Thyroid gland (tissue), 4 donors: ENCODE measurements at places on chromosomes 6 and 20. TPM values are rescaled to one million over a fixed set of nuclear protein-coding genes. Genes with fewer than 3 reads are reported as not detected.

Gene C6orf132
- 33.4 TPM for total RNA-seq

Gene OXT
- not detected for total RNA-seq

Gene SMIM26
- 129 TPM for total RNA-seq

DNA sequence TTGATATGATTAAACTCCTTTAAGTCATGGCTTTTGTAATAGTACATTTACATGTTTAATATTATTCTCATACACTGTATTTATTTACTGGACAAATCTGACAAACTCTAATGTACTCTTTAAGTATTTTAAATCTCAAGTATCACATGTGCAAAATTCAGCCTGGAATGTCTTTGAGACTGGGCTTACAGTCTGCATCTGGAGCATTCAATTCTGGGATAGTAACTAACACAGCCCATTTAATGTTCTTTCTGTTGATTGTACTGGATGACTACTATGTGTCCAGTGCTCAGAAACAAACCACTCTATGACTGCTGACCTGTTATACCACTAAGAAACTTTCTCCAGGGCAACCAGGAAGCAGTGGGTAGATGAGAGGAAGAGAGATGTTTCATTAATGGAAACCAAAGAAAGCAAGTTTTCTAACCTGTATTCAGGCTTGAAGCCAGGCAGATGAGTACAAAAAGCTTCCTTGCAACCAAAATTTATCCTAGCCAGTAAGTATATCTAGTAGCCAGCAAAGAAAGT, 26.8 kb downstream of the FBXL4 start:
- no peak overlapping the region for H3K27ac ChIP-seq
- H3K27me3 ChIP-seq: no peaks in the 10 kb centered on the region
- no peak overlapping the region for H3K4me3 ChIP-seq

DNA sequence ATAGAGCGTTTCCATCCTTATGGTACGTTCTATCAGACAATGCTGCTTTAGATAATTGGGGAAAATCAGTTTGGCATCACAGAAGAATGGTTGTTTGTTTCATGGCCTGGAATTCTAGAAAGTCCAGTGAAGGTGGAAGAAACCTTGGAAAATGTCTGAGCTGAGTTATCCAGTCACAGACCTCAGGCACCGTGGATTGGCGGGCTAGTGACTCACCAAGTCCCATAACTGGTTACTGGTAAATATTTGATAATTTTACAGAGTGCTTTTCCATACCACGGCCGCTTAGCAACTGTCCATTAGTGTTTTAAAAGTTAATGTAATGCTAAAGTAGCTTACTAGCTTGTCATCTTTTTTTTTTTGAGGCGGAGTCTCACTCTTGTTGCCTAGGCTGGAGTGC, 99.4 kb downstream of the SLC35B3 start:
- no peaks in the 10 kb centered on the region for H3K27me3 ChIP-seq
- no peak overlapping the region for H3K4me3 ChIP-seq
- no peak overlapping the region for H3K27ac ChIP-seq
- H3K4me1 ChIP-seq: no peaks in the 10 kb centered on the region
- DNase-seq: no peak

DNA sequence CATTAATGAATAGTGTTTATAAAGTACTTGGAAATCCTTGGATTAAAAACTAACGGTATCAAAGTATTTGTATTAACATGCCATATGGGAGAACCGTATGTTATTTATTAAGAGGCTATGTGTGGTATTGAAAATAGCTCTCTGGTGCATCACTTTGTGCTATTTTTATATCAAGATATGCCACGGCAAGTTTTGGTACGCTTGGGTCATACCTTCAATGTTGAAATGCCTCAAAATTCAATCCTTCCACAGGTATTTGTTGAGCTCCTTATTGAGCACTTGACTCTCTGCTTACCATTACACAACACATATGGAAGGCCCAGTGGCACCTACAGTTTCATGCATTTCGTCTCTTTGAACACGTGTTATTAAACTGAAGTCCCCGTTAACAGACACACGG, 647.9 kb downstream of the KIF16B start:
- no peak for DNase-seq
- no peak overlapping the region for H3K4me3 ChIP-seq
- no peaks in the 10 kb centered on the region for H3K4me1 ChIP-seq
- no peaks in the 10 kb centered on the region for H3K36me3 ChIP-seq
- no peak overlapping the region for H3K27ac ChIP-seq

DNA sequence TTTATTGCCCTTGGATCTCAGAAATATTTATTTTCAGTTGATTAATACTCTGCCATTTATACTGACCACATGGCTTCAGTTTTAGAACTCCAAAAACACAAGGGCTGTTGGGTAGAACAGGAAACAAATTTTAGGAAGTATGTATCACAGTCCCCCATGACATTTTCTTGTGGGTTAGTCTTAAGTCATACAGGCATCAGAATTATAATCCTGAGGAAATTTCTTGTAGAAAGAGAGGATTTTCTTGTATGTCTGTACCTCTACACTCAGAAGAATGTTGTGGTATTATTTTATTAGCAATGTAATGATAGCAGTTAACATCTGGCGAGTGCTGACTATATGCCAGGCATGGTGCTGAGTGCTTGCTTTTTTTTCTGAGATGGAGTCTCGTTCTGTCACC, 302.9 kb downstream of the CLIC5 start:
- H3K4me1 ChIP-seq: no peaks in the 10 kb centered on the region
- H3K27me3 ChIP-seq: no peaks in the 10 kb centered on the region
- no peaks in the 10 kb centered on the region for H3K36me3 ChIP-seq
- no peak for DNase-seq

- DNase-seq: no peak
- H3K4me3 ChIP-seq: no peak overlapping the region
- no peaks in the 10 kb centered on the region for H3K36me3 ChIP-seq
Measured at GRCh38 chr6:167898673-167899311, 72.1 kb downstream of the AFDN start.

DNA sequence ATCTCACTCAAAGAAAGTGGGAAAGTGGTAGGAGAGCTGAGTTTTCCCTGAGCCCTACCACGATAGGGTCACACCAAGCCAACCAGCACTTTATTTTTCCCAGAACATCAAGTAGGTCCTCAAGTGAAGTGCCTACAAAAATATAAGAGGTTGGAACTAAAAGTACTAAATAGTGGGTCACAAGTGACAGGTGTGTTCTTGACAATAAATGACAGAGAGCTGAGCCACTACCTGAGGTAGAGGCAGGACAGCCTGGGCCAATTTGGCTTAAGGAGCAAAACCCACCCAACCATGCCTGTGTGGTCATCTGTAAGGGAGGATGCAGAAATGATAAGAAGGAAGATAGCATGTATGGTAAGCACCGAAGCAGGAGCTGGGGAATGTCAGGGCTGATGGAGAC, 154.8 kb upstream of the SSTR4 start:
- no peaks in the 10 kb centered on the region for H3K27me3 ChIP-seq
- no peaks in the 10 kb centered on the region for H3K36me3 ChIP-seq
- DNase-seq: no peak
- H3K27ac ChIP-seq: no peak overlapping the region
- no peak overlapping the region for H3K4me3 ChIP-seq

DNA sequence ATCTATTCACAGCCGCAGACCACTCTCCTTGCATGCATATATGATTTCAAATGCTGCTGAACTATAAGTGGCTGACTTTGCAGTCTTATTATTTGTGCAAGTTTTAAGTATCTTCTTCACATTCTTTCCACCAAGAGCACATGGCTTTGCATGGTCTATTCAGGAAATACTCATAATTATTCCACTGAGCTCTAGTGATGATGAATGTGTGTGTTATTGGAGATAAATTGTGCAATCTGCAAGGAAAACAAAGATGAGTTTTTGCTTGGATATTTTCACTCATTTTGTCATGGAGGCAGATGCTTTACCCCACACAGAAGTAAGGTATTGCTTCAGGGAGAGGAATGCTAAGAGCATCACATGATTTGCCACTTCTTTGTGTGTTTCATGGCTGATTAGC, 764.6 kb downstream of the TBC1D32 start:
- no peaks in the 10 kb centered on the region for H3K27me3 ChIP-seq
- no peak overlapping the region for H3K4me3 ChIP-seq
- no peaks in the 10 kb centered on the region for H3K4me1 ChIP-seq
- DNase-seq: no peak
- H3K36me3 ChIP-seq: no peaks in the 10 kb centered on the region
- no peak overlapping the region for H3K27ac ChIP-seq

DNA sequence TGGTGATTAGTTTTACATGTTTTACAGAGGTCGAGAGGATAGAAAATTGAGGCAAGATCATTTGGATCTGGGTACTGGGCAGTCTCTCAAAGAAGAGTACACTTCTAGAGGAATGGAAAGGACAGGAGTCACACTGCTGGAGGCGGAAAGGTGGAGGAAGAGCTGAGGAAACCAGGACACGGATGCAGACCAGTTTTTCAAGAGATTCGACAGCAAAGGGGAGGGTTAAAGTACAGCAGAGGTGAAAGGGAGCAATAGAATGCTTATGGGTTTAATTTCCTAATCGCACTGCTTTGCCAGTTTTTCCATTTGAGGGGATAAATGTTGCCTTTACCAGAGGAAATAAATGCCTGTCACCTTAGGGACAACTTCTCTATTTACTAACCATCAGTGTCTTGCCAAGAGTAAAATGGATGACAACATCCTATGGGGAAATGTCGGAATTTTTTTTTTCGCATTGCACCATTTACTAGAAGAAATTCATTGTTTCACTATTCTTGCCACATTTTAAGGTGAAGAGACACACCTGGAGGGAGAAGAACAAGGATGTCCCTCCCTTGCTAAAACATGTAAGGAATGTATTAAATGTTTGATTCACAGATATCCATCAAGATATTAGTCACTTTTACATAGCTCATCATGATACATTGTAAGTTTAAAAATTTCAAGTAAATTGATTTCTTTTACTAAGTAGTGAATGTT, 226.6 kb downstream of the COL12A1 start:
- no peak for DNase-seq
- H3K4me1 ChIP-seq: no peaks in the 10 kb centered on the region
- no peaks in the 10 kb centered on the region for H3K36me3 ChIP-seq
- H3K27me3 ChIP-seq: no peaks in the 10 kb centered on the region

DNA sequence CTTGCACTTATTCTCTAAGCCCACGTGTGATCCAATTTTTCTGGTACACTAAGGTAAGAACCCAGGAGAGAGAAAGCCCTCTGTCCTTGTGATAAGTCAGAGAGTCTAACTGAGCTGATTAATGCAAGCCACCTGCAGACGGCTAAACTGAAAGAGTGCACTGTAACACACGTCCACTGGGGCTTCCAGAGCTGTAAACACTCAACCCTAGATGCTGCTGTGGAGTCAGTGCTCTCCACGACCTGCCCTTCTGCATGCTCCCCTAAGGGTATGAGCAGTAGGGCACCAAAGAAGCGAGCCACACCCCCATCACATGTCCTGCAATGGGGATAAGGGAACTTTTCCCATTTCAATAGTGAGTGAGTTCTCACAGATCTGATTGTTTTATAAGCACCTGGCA, 55.7 kb downstream of the TXLNB start:
- no peaks in the 10 kb centered on the region for H3K27me3 ChIP-seq
- no peaks in the 10 kb centered on the region for H3K36me3 ChIP-seq
- H3K4me3 ChIP-seq: no peak overlapping the region
- no peaks in the 10 kb centered on the region for H3K4me1 ChIP-seq
- DNase-seq: no peak
